ENCODE measurements at places on chromosomes 12 and 14. TPM values are rescaled to one million over a fixed set of nuclear protein-coding genes. Genes with fewer than 3 reads are reported as not detected.

The LRTM2 gene
- total RNA-seq: not detected

- H3K4me3 ChIP-seq: no peak overlapping the region
- no peak for DNase-seq
- H3K36me3 ChIP-seq: no peaks in the 10 kb centered on the region
- H3K4me1 ChIP-seq: peaks cover 13% of the 10 kb centered on the region
Measured at GRCh38 chr12:101666052-101666728, 31.2 kb upstream of the CHPT1 start.

The C3AR1 gene
- 0.15 TPM for total RNA-seq

GRCh38 chr12:110937104-110937641 lies 16.8 kb upstream of the MYL2 start:
- no peaks in the 10 kb centered on the region for H3K27me3 ChIP-seq
- peak overlapping the region; percentile 26 for H3K4me3 ChIP-seq
- H3K27ac ChIP-seq: no peak overlapping the region
- peaks cover 3% of the 10 kb centered on the region for H3K4me1 ChIP-seq
- H3K36me3 ChIP-seq: no peaks in the 10 kb centered on the region
- peak; percentile 78 for DNase-seq

The NPFF gene
- not detected for total RNA-seq

The NIN gene
- 219 TPM for total RNA-seq

Measured in B cell (primary cell).